ENCODE measurements at places on chromosomes 6 and 20.

- no peaks in the 10 kb centered on the region for H3K4me1 ChIP-seq
- peak; percentile 25 for DNase-seq
- no peaks in the 10 kb centered on the region for H3K36me3 ChIP-seq
- H3K27ac ChIP-seq: no peak overlapping the region
Observed at GRCh38 chr20:19692685-19693119, 65.4 kb upstream of the RIN2 start.

GRCh38 chr6:3319610-3320200 lies 61.0 kb downstream of the PSMG4 start:
- H3K27me3 ChIP-seq: no peaks in the 10 kb centered on the region
- no peak overlapping the region for H3K4me3 ChIP-seq
- DNase-seq: no peak
- no peak overlapping the region for H3K27ac ChIP-seq
- H3K4me1 ChIP-seq: peaks cover 11% of the 10 kb centered on the region
- no peaks in the 10 kb centered on the region for H3K36me3 ChIP-seq

DNA sequence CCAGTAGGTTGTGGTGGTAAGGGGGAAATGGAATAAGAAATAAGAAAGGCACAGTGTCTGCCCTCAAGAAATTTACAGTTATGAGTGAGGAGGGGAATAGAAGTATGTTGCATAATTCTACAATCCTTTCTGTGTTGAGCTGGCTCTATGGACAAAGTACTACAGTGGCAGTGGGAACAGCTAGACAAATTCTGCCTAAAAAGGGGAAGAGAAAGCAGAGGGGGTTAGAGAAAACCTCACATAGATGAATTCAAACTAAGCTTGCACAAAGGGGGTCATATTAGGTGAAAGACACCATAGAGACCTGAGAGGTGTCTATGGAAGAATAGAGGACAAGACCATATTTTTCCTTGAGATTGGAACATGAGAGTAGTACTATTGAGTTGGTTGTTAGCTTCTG lies 146.9 kb upstream of the VGLL2 start:
- no peaks in the 10 kb centered on the region for H3K27me3 ChIP-seq
- no peaks in the 10 kb centered on the region for H3K4me1 ChIP-seq
- no peak for DNase-seq
- H3K4me3 ChIP-seq: no peak overlapping the region
- H3K27ac ChIP-seq: no peak overlapping the region

DNA sequence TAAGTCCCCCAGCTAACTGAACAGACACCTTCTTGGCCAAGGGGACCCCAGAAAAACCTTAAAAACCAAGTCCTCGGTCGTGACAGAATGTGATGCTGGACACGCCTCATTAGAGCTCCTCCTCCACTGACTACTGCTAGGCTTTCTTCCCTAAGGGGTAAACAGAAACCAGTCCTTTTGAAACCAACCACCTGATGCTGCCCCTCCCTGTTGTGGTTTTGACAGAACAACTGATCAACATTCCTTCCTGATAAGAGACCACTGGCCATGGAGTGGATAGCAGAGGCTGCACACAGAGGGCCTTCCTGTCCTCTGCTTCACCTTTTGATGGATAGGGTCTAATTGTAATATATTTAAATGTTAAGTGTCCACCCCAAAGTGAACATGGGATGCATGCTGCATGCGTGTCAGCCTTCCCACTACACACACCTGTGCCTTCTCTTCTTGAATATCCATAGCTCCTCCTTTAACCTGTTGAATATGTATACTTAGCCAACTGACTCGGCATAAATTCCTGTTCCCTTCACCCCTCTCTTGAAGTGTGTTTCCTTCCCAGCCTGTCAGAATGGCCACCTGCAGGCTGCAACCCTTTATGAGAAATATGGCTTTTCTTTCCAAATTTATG lies 27.9 kb upstream of the SLC2A12 start:
- H3K4me1 ChIP-seq: peaks cover 14% of the 10 kb centered on the region
- H3K36me3 ChIP-seq: no peaks in the 10 kb centered on the region
- H3K4me3 ChIP-seq: no peak overlapping the region
- H3K27ac ChIP-seq: no peak overlapping the region
- no peaks in the 10 kb centered on the region for H3K27me3 ChIP-seq
- peak; percentile 64 for DNase-seq
